CD4-positive, alpha-beta T cell treated with Interleukin-6 at 100 ng/mL for 8 hours (primary cell): ENCODE measurements at places on chromosomes 1 and 21.
A peak's percentile ranks its signal among the peaks of the same experiment; 100 is the strongest.

GRCh38 chr1:111585447-111586086, 34.0 kb upstream of the RAP1A start:
- DNase-seq: no peak

DNA sequence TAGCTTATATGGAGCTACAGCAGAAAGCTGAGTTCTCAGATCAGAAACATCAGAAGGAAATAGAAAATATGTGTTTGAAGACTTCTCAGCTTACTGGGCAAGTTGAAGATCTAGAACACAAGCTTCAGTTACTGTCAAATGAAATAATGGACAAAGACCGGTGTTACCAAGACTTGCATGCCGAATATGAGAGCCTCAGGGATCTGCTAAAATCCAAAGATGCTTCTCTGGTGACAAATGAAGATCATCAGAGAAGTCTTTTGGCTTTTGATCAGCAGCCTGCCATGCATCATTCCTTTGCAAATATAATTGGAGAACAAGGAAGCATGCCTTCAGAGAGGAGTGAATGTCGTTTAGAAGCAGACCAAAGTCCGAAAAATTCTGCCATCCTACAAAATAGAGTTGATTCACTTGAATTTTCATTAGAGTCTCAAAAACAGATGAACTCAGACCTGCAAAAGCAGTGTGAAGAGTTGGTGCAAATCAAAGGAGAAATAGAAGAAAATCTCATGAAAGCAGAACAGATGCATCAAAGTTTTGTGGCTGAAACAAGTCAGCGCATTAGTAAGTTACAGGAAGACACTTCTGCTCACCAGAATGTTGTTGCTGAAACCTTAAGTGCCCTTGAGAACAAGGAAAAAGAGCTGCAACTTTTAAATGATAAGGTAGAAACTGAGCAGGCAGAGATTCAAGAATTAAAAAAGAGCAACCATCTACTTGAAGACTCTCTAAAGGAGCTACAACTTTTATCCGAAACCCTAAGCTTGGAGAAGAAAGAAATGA, 37.6 kb downstream of the CENPF start:
- DNase-seq: peak; percentile 43

DNA sequence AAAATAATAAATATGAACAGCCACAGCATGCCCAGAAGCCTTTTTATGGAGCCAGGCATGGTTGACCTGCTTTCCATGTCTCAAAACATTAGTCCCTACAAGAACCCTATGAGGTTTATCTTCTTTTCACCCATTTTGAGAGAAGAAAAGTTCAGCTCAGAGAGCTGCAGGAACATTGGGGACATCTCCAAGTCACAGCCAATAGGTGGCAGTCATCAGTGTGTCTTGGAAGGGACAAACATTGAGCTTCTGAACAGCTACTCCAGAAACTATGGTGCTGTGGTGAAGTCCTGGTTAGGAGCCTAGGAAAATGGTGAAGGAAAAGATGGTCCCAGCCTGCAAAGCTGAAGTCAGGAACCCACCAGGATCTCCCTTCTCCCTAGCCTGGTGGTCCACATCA, 73.6 kb downstream of the JMJD4 start:
- DNase-seq: no peak

DNA sequence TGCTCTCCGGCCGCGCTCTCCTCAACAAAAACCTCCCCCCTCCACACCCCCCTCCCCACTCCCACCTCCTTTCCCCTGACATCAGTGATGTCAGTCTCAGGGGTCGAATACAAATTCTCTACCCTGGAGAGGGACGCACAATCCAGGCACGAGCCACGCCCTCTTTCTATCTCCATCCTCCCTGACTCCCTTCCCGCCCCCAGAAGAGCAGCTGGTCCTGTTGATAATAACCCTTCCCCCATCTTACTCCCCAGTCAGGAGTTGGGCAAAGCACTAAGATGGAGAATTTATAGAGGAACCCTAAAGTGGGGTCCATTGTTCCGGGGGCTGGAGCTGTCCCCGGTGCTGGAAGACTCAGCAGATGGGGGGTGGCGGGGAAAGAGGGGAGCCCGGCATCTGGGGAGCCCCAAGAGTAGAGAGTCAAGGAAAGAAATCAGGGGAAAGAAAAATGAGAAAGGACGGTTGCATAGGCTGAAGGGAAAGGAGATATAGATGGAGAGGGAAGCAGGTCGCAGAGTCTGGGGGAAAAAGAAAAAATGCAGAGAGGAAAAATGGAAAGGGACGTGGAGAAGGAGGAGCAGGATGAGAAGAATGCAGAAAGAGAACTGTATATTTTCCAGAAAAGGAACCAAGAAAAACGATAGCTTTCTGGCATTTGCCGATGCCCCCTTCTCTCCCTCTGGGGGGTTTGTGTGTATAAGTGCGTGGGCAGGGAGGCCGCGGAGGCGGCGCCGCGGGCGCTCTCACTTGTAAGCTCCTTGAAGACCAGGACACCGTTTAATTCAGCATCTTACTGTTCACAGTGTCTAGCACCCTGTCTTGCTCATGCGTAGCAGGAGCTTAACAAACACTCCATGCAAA, at the start of gene CELF3:
Gene CELF3, minus strand, starts transcription at position 33 of the 861 bp plus-strand sequence. CDS start 783 bp downstream, outside the sequence.
- no peak for DNase-seq

- DNase-seq: no peak
These were observed 339.2 kb downstream of the ZNF326 start for GRCh38 chr1:90334137-90334536.

DNA sequence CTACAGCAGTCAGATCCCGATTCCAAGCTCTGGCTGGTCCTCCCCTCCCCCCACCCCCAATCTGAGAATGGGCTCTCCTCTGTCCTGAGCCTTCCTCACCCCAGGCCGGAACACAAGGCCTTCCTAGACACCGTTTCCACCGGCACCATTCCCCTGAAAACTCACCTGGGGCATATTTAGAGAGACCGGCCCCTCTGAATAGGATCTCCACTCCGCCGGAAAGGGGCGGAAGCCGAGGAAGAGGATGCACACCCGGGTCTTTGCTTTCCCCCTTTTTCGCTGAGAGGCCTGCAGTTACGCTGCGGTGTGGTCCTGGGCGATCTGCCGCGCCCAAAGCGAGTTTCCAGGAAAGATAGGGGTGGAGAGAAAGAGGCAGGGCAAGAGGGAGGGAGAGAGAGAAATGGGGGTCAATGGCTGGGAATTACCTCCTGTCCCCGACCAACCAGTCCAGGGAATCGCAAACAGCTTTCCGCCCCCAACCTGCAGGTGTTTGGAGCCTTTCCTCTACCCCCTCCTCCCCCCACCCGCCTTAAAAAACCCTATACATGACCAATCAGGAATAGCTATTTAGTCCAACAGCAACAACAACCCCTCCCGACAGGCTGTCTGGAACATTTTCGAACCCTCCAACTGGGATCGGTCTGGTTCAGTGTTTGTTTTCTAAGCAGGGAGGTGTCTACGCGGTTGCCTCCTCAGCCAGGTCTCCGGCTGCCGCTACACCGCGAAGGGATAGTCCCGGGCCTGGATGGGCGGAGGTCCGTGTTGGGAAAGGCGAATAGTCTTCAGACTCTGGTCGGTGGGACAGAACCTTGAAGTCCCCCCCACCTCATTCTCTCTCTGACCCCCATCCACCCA, 2.8 kb downstream of the TAL1 start:
- no peak for DNase-seq

GRCh38 chr1:87437663-87438295, 109.1 kb downstream of the LMO4 start:
- DNase-seq: no peak

DNA sequence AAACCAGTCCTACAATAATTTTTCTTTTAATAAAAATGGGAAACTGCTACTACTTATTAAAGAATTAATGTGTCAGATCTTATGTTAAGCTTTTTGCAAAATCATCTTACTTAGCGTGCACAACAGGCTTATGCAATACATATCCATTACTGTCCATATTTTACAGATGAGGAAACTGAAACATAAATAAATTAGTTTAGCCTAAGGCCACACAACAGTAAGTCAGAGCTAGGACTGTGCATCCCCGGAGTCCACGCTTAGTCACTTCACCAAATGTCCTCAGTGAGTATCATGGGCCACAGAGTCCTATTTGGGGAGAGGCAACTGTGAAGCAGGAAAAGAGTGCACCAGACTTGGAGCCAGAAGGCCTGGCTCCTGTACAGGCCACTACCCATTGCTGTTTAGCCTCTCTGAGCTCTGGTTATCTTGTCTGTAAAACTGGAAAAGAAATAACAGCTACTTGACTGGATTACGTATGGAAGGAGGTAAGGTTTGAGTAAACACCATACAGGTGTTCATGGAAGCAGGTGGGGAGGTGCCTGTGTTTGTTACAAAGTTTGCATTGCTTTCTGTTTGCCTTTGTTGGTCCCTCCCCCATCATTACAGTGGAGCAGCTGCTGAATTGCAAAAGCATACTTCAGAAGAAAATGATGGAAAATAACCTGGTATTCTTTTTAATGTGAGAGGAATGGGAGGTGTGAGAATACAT, 192.8 kb downstream of the FCRL5 start:
- no peak for DNase-seq

DNA sequence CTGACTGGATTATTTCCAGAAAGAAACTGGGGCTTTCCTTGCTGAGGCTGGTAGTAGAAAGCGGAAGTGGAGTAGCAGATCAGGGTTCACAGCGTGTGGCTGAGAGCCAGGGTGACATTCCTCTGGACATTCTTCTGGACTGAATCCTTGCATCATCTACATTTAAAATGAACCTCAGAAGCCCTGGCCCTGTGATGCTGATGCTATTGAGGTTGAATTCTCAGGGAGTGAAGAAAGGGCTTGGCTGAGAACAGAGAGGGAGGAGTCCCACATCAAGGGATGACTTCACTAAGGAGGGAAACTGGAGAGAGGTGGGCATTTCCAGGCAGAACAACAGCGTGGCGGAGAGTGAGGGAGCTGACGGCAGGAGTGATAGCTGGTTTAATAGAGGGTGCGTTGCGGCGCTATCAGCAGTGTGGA, 102.3 kb upstream of the LMO4 start:
- no peak for DNase-seq

- DNase-seq: no peak
These were observed 296.0 kb downstream of the HHAT start for GRCh38 chr1:210624722-210625121.

- DNase-seq: no peak
These were observed 138.1 kb downstream of the TPR start for GRCh38 chr1:186236921-186237320.

- no peak for DNase-seq
These were observed 45.3 kb downstream of the HSF2BP start for GRCh38 chr21:43613755-43614638.

GRCh38 chr1:56133522-56134472, 445.6 kb downstream of the PLPP3 start:
- DNase-seq: no peak

DNA sequence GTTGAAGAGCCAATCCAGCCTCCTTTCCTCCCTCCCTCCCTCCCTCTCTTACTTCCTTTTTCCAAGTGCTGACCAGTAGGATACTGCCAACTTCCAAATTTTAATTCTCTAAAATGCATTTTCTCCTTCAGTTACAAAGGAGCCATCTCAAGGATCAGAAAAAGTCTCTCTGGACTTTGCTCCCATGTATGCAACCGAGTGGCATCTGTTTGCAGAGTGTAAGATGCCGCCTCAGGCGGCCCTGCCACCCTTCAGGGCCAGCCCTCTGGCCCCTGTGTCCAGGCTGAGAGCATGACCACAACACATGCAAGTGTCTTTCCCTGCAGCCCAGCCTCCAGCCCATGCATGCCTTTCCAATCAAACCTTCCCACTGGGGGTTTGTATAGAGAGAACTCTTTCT, 205.3 kb upstream of the RAB4A start:
- no peak for DNase-seq

DNA sequence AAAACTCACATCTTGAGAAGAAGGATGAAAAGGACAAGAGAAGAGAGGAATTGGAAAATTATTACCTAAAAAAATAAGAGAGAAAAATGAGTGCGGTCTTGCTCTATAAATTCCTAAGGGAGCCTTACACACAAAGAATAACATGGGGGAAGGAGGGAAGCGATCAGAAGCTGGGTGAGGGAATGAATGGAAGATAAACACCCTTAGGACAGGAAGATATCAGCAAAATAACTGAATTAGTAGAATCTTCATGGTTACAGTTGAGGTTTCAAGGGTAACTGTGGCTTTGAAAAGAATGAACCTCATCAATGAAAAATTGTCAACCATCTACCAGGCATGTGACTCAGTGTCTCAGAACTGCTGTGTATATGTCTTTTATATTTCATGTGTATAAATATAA, 192.5 kb upstream of the FOXD3 start:
- DNase-seq: no peak

- DNase-seq: no peak
These were observed 463.3 kb downstream of the DPYD start for GRCh38 chr1:97457446-97458089.

DNA sequence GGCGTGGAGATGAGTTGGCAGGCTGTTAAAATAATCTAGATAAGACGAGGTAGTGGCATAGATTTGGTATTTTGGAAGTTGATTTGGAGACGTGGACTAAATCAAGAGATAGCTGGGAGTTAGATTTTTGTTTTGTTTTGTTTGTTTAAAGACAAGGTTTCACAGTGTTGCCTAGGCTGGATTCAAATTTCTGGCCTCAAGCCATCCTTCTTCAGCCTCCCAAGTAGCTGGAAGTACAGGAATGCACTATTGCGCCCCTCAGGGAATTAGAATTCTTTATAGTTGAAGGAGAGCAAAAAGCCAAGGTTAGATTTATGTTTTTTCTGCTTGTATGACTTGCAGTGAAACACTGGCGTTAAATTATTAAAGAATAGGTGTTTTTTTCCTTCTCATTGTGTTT, 22.3 kb upstream of the SNRPE start:
- no peak for DNase-seq

GRCh38 chr1:24961334-24961733, 31.3 kb upstream of the RUNX3 start:
- no peak for DNase-seq

GRCh38 chr1:58768191-58768731, 15.6 kb downstream of the JUN start:
- DNase-seq: no peak

GRCh38 chr1:117635805-117636204, 30.0 kb downstream of the TENT5C start:
- DNase-seq: no peak

DNA sequence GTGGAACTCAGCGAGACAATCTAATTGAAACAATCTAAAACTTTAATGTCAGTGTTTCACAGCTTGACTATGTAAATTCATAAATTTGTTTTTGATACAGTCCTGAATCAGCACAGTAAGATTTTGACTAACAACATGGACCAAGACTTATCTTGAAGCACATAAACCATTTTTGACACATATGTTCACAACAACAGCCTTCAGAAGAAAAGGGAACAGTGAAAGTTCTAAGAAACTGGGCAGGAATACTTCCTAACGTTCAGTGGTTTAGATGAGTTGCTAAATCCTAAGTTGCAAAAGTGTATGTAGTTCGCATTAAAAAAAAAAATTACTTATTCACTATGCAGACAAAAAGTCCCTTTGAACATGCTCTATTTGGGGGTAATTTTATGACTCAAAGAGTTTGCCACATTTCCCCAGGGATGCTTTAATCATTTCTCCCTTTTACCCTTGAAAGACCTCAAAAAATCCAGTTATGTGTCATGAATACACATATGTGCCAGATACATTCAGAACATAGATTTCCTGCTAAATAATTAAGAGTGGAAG, 120.2 kb downstream of the MRPL39 start:
- no peak for DNase-seq

- DNase-seq: no peak
These were observed 4.4 kb downstream of the FOXD3 start for GRCh38 chr1:63326473-63327380.

- DNase-seq: no peak
These were observed 44.5 kb downstream of the MARK1 start for GRCh38 chr1:220572416-220572815.

GRCh38 chr1:6621429-6622391, 3.0 kb upstream of the THAP3 start:
- DNase-seq: no peak

GRCh38 chr1:108100148-108100547, 100.0 kb downstream of the SLC25A24 start:
- no peak for DNase-seq
